Fibroblast of the aortic adventitia (primary cell): ENCODE measurements at places on chromosomes 7 and 10.

GRCh38 chr7:46940178-46940577 lies 641.7 kb downstream of the TNS3 start:
- no peak for DNase-seq

GRCh38 chr10:74328388-74328787 lies 177.4 kb downstream of the ADK start:
- DNase-seq, result no peak

DNA sequence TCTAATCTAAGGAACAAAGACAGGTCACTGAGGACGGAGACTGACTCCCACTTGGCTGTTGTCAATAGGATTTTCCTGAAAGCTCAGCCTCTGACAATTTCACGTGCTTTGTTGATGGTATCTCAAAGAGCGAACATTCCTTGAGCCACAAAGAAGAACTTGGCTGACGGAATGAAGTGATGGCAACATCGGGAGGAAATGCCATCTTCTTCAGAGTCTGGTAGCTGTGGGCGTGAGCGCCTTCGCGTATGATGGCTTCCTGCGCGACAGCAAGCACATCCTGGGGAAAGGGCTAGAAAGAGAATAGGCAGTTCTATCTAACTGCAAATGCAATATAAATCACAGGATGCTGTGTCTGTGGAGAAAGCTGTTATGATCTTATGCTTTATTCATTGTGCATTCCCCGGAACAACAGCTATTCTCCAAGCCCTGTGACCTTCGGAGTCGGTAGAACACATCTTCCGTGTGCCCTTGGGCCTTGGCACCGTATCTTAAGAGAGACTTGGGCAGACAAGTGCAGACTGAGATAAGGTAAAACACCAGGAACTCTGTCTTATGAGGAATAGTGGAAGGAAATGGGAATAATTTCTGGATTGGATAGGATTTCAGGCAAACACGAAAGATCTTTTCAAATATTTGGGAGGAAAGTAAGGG lies 19.6 kb upstream of the GTPBP4 start:
- no peak for DNase-seq

DNA sequence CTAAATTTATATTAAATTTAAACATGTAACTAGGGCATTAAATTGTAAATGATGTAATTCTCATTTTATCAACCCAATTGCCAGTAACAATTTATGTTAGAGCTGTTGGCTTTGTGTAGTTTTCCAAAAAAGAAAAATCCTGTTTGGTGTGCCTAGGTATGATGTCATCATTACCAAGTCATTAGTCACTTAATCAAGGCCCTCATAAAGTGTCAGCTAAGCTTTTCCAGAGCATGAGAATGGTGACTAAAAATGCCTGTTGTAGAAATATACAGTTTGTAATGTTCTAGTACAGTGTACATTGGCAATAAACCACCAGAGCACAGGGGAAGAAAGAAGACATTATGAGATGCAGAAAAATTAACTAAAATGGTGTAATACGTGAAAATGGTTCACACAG lies 593.8 kb upstream of the ANKRD30A start:
- peak; percentile 45 for DNase-seq

GRCh38 chr10:70503776-70504175 lies 25.2 kb downstream of the PALD1 start:
- no peak for DNase-seq

DNA sequence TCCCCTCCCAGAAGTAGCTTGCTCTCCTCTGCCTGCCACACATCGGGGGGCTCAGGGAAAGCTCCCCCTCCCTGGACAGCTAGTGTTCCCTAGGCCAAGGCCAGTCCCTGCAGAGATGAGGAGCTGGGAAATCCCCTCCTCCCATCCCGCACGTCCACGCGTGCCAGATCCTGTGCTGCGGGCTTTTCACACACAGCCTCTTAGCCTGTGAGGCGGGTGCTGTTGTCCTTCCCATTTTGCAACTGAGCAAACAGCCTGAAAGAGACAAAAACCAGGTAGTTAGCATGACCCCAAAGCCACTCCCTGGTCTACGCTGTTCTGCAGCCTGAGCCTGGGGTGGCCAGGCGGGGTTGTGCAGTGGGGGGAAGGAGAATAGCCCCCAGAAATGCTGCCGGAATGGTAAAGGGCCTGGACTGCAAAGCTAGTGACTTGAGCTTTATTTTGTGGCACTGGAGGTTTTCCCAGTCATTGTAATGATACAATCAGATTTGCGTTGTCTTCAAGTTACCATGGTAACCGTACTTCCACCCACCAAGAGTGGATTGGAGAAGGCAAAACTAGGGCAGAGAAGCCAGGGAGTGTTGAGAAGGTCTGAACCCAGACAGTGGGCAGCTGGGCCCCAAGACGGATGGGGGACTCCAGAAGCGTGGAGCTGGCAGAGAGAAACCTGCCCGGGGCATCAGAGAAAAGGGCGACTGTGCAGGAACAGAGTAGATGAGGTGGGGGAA lies 98.6 kb upstream of the KCTD7 start:
- DNase-seq, result no peak

DNA sequence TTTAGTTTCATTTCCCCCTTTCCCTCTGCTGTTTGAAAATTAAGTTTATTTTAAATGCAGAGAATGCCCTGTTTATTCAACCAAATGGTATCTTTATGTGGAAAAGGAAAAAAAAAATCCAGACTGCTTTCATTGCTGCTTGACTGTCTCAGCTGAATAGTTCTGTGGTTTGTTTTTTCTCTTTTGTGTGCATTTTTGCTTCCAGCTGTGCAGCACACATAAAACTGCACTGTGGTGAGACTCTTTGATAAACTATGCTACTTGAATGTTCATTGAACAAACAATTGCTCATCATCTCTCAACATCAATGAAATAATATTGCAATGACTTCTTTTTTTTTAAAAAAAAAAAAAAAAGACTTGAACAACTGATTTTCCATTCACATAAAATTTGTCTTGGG lies 78.6 kb upstream of the GLI3 start:
- no peak for DNase-seq

DNA sequence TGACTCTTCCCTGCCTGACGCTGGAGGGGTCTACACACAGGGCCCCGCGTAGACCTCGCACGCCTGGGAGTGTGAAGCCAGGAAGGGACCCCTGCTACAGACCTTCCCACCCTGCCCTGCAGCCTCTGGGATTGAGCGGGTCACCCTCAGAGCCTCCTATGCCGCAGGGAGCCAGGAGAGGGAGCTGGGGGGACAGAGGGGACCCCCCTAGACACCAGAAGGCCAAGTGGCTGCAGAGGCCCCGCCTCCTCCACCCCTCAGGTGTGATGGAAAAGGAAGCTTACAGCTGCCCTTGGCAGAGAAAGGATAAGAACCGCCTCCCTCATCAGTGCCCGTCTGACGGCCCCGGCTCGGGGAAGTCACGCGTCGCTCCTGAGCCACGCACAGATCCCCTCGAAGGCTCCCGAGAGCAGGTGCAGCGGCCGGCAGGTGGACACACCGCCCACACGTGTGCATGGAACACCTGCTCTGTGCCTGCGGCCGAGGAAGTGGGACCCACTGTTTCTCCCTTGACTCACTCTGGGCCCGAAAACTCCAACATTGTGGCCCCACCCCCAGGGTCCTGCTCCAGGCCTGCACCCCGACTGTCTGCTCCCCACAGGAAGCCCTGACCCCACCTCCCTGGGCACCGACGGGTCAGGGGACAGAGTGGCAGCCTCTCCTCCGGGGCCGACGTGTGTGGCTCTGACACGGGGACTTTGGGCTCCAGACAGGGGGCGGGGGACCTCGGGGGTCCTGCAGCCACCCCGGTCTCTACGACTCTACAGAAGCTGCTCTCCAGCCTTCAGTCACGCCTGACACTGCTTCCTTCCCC lies 73.3 kb downstream of the MICALL2 start:
- no peak for DNase-seq

- no peak for DNase-seq
These were observed 63.3 kb upstream of the PRLHR start for GRCh38 chr10:118658762-118659161.

GRCh38 chr10:132580143-132580542 lies 42.6 kb downstream of the INPP5A start:
- no peak for DNase-seq

GRCh38 chr10:51596695-51597094 lies 102.7 kb downstream of the CSTF2T start:
- no peak for DNase-seq

- DNase-seq, result no peak
These were observed 181.1 kb downstream of the NRP1 start for GRCh38 chr10:33153251-33153967.

DNA sequence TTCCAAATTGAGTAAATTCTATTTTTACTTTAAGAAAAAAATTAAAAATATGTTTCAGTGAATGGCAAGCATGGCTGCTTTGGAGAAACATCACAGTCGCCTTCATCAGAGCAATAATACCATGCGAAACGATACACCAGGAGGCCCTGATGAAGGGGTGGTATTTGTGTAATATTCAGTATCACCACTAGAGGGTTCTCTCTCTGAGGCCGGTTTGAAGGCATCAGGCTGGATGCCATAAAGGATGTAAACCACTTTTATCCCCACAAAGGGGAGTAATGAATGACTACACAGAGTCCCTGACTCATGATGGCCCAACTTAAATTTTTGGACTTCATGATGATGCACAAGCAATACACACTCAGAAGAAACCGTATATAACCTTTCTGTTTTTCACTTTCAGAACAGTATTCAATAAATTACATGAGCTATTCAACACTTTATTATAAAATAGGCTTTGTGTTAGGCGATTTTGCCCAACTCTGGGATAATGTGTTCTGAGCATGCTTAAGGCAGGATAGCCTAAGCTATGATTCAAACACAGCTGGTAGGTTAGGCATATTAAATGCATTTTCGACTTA lies 95.5 kb downstream of the PPP1R17 start:
- peak; percentile 68 for DNase-seq

GRCh38 chr10:28664369-28664740 lies 13.0 kb upstream of the BAMBI start:
- DNase-seq, result peak; percentile 88

GRCh38 chr10:100879741-100880360 lies 32.9 kb upstream of the SLF2 start:
- no peak for DNase-seq

DNA sequence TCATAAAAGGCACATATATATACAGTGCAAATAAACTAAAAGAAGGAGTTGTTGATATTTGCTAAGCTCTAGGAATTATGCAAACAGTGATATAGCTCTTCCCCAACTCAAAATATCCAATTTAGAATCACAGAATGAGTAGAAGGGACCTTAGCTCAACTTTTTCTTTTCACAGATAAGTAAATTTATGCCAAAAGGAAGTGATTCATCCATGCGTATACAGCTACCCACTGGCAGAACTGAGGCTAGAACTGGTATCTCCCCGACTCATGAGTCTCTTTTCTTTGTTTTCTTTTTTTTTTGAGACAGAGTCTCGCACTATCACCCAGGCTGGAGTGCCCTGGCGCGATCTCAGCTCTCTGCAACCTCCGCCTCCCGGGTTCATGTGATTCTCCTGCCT lies 54.2 kb upstream of the SVIL start:
- peak; percentile 79 for DNase-seq

DNA sequence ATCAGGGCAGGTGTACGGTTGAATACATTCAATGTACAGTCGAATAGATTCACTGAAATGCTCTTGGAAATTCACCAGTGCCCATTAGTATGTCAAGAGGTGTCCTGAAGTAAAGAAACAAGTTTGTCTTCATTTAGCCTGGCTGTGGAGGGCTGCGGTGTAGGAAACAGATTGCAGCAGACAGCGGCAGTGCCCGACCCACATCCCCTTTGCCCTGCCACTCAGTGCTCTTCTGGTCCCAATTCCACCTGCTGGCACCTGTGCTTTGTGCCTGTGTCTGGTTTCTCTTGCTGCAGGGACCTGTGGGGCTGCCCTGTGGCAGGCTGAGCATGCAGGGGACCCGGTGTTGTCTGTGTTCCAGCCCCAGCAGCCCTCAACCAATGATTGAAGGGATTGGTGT lies 183.7 kb downstream of the RPS24 start:
- DNase-seq, result no peak

DNA sequence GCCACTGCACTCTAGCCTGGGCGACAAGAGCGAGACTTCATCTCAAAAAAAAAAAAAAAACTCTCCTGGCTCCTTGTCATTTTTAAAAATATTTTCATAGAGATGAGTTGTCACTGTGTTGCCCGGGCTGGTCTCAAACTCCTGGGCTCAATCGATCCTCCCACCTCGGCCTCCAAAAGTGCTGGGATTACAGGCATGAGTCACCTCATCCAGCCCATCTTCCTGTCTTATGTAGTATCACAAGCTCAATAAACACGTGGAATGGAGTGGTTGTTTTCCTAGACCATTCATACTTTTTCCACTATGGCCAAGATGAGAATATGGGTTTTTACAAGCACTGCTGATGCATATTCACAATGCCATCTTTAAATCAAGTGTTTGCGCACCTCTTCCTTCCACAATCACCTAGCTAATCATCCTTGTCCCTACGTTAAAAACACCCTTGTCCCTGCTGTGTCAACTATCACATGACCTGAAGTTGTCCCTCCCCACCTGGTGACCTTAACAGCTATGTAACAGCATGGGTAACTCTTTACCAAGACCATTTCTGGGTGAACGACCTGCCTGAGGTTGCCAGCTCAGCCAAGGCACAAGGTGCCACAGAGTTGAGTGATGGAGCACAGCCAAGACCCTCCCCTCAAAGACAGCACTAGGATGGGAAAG lies 21.3 kb downstream of the DLG5 start:
- DNase-seq, result no peak

DNA sequence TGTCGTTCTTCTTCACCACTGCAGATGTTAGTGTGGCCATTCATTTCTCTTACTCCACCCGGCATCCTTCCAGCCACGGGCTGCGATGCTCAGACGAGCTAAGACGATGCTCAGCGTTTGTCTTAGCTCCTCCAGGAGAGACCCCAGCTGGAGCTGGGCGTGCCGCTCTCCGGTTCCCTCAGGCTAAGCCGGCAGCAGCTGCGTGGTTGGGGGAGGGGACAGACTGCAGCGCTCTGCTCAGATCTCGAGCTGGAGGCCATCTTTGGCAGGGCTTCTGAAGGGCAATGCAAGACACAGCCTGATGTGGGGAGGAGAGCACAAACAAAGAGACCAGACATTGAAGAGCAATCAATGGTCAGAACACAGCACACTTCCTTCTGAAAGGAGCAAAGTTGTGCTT lies 4.8 kb downstream of the INA start:
- DNase-seq, result no peak

GRCh38 chr7:2060701-2061100 lies 172.0 kb downstream of the MAD1L1 start:
- peak; percentile 83 for DNase-seq

DNA sequence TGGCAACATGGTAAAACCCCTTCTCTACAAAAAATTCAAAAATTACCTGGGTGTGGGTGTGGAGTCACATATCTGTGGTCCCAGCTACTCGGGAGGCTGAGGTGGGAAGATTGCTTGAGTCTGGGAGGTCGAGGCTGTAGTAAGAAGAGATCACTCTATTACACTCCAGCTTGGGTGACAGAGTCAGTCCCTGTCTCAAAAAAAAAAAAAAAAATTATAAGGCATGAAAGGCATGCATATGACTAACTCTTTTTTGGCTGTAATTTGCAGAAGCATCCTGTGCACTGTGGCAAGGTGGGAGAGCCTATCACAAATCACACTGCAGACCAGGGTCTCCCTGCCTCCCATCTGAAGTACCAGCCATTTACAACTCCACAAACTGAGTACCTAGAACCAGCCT lies 14.1 kb upstream of the MYPN start:
- peak; percentile 52 for DNase-seq

- DNase-seq, result peak; percentile 21
These were observed 312.4 kb upstream of the CACNA2D1 start for GRCh38 chr7:82755705-82756551.

- no peak for DNase-seq
These were observed 13.7 kb downstream of the TACR2 start for GRCh38 chr10:69403066-69403465.
